ENCODE measurements at places on chromosomes 6 and 20.

DNA sequence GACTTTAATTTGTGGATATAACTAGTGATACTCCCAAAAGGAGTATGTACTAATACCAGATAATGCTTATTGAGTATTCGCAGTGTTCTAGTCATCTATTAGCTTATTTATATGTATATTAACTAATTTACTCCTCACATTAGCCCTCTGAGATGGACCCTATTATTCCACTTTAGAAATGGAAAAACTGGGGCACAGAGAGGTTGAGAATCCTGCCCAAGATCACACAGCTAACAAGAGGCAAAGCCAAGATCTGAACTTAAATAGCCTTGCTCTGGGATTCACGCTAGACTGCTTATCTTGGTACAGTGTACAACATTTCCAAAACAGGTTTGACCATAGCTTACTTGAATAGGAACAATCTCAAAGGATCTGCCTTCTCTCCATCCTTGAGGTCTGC, 8.5 kb upstream of the SPO11 start:
- no peak for DNase-seq

DNA sequence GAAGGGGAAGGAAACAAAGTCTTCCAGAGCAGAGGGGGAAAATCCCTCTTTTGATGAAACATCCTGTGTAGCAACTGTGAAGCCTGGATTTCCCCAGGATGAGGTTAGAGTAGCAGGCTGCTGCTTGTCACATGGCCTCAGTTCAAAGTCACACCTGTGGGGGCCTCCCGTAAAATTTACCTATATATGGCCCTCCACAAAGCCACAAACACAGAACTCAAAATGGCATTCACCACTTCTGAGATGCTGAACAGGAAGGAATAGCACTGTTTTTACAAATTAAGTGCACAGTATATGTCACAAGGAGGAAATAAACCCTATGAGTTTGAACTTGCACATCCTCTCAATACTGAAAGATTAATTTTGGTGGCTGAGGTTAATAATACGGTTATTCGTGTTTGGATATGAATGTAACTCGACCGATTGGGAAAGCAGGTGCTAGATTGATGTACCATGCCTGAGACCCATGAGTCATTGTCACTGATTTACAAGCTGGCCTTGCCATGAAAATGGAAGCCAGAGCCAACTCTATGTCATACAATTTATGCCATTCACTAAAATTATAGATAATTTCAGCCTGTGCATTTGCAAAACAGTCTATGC, 70.6 kb downstream of the SGK1 start:
- no peak for DNase-seq

DNA sequence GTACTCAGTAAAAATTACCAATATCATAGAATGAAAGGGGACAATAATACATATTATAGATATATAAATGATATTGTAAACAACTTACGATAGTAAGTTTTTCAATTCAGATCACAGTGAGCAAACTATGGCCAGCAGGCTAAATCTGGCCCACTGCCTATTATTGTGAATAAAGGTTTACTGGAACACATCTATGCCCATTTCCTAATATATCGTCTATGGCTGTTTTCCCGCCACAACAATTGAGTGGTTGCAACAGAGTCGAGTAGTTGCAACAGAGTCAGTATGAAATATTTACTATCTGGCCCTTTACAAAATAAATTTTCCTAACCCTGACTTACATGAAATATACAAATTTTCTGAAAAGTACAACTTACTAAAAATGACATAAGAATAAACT, 297.3 kb upstream of the KCNQ5 start:
- no peak for DNase-seq

GRCh38 chr20:52852714-52853113, 119.4 kb upstream of the TSHZ2 start:
- DNase-seq = no peak

GRCh38 chr6:62974452-62974851, 236.8 kb upstream of the FKBP1C start:
- no peak for DNase-seq

Measured in GM03348 (cell line).